CD4-positive, alpha-beta T cell treated with Interleukin-21 for 1 hour (primary cell): ENCODE measurements at places on chromosomes 3 and 15.
A peak's percentile ranks its signal among the peaks of the same experiment; 100 is the strongest.

GRCh38 chr3:9013782-9014563 is 50.7 kb upstream of the RAD18 start:
- DNase-seq, result no peak

DNA sequence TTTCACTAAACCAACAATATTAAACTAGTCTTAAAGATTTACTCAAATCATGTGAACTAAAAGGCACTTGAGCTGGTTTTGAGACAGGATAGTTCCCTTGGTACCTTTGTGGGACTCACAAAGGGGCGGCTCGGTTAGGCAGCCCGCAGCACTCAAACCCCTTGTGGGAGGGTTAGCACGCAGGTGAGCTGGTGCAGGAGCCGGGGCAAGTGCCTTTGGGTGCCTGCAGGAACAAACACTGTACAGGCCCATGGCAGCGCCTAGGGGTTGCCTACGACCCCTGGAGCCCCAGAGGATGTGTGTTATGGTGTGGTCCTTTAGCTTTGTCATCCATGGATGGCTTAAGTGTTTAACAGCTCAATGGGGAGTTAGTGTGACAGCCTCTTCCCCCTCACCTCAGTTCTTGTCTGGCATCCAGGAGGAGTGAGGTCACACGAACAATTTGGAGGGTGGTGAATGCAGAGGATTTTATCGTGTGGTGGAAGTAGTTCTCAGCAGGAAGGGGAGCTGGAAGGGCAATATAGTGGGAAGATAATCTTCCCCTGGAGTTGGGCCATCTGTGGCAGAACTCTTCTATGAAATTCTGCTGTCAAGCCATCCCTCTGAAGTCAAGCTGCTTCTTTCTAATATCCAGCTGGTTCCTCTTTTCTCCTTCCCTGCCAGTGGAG is 470.9 kb downstream of the RBMS3 start:
- no peak for DNase-seq

- DNase-seq, result no peak
These were observed 23.3 kb downstream of the PDZRN3 start for GRCh38 chr3:73601481-73601880.

- no peak for DNase-seq
These were observed 389.5 kb downstream of the LRTM1 start for GRCh38 chr3:54538346-54538745.

DNA sequence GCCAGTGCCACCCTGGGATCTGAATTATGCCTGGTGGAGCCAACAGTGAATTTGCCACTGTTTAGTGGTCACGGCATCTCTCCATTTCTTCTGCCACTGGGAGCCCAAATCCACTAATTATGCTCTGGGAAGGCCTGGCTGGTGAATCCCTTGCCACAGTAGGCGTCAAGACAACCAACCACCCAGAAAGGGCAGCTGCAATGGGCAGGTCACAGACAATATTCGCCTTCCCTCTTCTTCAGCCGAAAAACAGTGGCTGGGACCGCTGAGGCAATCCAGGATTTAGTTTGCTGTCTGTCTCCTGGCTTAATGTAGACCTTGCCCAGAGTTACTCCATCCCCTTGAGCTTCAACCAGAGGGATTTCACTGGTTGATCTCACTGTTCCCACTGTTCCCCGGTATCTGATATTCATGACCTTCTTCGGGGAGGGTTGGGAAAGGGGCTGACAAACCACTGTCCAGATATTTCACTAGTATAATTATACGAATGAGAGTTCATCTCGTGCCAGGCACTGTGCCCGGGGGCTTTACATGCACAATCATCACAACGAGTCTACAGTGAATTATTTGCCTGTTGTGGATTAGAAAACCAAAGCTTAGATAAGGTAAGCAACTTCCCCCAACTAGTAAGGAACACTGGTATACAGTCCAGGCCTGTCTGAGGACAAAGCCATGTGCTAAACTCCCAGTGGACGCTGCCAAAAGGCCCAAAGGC is 49.9 kb upstream of the RAB6B start:
- DNase-seq, result no peak

GRCh38 chr3:184234671-184235380 is 5.4 kb downstream of the VWA5B2 start:
- DNase-seq, result no peak

GRCh38 chr3:177286034-177286433 is 88.8 kb upstream of the TBL1XR1 start:
- no peak for DNase-seq

DNA sequence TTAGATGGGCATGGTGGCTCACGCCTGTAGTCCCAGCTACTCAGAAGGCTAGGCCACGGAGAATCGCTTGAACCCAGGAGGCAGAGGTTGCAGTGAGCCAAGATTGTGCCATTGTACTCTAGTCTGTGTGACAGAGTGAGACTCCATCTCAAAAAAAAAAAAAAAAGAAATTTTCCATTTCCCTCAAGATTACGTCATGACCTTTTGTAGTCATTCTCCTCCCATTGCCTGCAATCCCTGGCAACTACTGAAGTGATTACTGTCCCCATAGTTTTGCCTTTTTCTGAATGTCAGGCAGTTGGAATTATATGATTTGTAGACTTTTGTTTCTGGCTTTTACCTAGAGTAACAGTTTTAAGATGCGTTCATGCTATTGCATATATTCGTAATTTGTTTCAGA is 28.0 kb downstream of the WDR76 start:
- no peak for DNase-seq

GRCh38 chr3:11389386-11390268 is 117.4 kb downstream of the ATG7 start:
- DNase-seq, result no peak

- DNase-seq, result no peak
These were observed 879 bp upstream of the EIF5A2 start for GRCh38 chr3:170909129-170909903.

DNA sequence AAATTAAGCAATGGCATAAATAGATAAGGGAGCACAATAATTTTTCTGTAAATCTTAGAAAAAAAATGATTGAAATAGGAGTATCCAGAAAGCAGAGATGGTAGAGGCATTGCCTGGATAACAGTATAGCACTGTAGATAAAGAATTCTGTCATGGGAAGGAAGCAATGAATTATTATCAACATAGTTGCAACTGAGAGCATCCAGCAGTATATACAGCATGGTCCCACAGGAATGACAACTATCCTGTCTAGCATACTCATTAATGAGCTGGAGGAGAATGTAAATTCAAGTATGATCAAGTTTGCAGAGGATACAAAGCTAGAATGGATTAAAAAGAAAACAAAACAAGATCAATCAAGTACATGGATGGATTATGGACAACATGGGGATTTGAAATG is 90.8 kb downstream of the DPH6 start:
- DNase-seq, result no peak

- DNase-seq, result no peak
These were observed 11.4 kb downstream of the FAM107A start for GRCh38 chr3:58565621-58566397.

DNA sequence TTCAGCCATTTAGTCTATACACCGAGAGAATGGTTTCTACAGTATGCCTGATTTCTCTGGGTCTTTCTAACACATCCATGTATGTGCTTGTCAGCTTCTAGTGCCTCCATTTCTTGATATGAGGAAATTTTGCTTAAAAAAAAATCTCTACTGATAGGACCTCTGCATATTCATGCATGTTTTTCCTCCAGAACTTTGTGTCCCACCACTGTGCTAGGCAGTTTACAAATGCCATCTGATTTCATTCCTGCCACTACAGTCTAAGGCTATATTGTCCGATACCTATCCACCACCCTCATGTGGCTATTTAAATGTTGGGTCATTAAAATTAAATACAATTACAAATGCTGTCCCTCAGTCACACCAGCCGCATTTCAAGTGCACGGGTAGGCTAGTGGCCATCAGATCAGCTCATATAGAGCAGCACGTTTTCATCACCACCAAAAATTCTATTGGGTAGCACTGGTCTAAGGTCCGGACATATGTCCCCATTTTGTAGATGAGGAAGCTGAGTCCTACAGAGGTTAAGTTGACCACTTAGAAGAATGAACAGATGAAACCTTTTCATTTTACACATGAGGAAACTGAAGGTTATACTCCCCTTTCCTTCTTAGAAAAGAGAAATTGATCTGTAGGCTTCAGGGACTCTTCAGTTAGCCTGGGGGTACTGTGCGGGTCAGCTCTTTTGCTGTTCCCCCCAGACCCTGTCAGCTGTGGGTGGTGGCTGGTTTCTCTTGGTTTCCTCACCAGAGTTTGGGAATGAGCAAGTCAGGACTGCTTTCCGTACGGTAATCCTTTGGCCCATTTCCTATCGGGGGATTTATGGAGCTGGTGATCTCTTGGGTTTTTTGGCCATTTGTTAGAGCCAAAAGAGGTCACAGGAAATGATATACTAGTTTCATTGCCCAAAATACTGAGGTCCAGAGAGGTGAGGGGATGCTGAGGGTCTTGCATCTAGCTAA is 56.5 kb downstream of the SMAD3 start:
- no peak for DNase-seq

DNA sequence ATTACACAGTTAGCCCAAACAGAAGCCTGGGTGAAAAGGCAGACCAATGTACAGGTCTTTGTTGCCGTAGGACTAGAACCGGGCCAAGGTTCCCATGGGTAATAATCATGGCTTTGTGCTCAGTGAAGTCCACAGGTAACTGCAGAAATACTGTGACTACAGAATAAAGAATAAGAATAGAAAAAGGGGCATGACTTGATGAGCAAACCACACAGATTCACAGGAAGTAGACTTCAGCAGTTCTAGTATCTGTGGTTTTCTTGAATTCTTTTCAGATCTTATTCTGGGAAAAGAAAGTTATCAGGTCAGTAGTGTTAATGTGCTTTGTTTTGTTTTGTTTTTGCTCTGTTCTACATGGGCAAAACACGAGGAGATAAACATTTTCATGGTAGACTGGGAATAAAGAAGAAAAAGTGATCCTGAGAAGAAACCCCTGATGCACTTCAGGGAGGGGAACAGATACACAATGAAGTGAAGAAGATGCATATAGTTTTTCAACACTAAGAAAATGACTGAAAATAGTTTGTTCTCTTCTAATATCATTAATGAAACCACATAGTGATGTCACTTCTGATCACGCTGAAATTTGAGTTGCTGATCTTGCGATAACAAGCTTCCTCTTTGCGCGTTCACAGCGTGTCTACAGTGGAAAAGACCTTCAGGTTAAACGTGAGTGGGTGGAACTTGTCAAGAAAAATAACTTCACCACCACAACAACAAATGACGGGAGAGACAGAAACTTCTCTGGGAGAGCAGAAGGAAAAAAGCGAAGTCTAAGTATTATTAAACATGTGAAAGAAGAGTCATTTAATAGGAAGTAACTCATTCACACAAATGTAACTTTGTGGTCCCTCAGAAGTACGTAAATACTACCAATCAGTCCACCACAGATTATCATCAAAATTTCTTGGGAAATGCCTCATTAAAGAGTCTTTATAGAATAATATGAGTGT is 315.8 kb upstream of the SATB1 start:
- DNase-seq, result peak; percentile 88

GRCh38 chr3:160886421-160886820 is 130.4 kb downstream of the PPM1L start:
- no peak for DNase-seq

DNA sequence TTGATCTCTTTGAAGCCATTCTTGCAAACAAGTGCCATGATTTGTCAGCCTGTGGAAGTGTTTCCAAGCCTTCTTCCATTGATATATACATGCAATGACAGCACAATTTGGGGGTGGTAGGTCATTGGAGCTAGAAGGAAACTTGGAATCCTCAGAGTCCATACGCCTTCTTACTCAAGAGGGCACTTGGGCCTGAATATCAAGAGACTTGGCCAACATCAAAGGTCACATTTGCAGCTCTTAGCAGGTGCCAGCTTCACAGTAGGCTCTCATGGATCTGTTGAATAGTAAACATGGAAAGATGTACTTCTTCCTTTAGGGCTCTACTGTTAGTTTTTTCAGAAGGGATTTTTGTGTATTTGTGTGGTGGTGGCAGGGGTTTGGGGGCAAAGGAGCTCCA is 50.9 kb downstream of the RHCG start:
- no peak for DNase-seq

DNA sequence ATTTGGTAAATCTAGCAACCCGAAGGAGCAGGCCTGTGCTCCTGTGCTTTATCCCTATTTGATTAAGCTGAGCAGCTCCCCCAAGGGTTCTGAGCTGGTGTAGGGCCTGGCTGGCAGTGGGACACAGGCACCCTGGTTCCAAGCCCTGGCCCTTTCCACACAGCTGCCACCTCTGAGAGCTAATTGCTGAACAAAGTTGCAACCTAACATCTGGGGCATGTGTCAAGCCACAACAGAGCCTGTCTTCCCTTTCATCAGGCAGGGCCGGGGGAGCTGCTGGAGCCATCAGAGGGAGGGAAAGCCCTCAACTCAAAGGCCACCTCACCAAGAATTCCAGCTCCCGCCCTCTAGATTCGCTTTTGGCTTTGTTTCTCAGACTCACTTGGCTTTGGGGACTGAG is 17.1 kb upstream of the MRPS22 start:
- no peak for DNase-seq

DNA sequence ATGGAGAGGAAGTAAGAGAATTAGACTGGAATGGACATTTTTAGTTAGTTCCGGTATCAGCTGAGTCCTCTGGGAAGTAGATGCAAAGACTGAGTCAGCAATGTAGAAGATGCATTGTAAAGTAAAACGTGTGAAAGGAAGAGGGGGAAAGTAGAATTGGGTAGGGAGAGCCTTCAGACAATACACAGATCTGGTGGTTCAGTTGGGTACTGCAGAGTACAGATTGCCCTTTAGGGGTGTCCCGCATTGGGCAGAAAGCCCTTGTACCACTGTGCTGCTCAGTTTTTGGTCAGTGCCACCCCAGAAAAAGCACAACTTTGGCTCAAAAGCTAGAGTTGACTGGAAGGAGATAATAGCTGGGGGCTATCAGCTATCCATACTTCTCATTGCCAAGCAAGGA is 247.4 kb downstream of the KBTBD8 start:
- DNase-seq, result no peak

DNA sequence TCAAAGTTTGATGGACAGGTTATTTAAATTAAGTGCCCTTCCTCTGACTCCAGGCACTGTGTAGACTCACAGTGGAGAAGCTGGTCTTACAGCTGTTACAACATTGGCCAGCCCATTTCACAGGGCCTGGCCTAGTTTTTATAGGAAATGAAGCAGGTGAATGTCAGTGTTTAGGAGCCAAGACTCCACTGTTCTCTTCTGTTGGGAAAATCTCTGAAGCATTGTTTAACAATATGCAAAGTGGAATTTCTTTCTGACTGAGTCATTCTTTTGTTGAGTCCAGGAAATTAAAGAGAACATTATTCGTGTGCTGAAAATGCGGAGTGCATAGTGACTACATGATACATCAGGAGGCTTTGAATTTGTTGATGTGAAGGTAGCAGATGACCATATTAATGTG is 64.7 kb downstream of the ARRDC4 start:
- no peak for DNase-seq

DNA sequence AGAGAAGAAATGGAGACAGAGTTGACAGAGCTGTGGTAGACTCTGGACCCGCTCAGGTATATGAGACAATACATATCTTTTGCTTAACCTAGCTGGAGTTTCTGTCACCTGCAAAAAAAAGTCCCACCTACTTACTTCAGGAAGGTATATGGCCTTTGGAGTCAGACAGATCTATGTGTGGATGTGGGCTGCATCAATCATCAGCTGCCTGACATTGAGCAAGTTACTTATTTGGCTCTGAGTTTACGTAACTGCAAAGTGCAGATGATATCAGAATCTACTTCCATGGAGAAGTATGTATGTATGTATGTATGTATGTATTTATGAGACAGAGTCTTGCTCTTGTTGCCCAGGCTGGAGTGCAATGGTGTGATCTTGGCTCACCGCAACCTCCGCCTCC is 124.3 kb downstream of the MYLK start:
- DNase-seq, result no peak

- no peak for DNase-seq
These were observed 173.1 kb upstream of the TBL1XR1 start for GRCh38 chr3:177370246-177370822.
